ENCODE measurements at places on chromosomes 3 and 15.

GRCh38 chr15:29331071-29331470, 61.4 kb upstream of the NSMCE3 start:
- no peak for DNase-seq

GRCh38 chr3:11228041-11228440, 44.2 kb upstream of the ATG7 start:
- DNase-seq: no peak

- no peak for DNase-seq
Observed at GRCh38 chr3:101829437-101829830, 19.9 kb upstream of the NFKBIZ start.

DNA sequence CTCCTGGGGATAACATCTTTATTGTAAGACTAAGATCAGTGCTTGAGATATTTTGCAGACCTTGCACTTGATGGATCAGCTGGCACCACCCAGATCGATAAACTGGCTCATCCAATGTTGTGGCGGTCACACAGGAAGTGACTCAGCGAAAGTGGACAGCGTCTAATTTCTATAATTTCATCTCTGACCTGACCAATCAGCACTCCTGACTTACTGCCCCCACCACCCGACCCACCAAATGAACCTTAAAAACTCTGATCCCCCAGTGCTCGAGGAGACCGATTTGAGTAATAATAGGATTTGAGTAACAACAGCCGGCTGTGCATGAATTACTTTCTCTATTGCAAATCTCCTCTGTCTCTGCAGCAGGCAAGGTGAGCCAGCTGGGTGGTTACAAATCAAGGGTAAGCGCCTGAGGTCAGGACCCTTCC, 62.7 kb upstream of the RNU6-1 start:
- no peak for DNase-seq

DNA sequence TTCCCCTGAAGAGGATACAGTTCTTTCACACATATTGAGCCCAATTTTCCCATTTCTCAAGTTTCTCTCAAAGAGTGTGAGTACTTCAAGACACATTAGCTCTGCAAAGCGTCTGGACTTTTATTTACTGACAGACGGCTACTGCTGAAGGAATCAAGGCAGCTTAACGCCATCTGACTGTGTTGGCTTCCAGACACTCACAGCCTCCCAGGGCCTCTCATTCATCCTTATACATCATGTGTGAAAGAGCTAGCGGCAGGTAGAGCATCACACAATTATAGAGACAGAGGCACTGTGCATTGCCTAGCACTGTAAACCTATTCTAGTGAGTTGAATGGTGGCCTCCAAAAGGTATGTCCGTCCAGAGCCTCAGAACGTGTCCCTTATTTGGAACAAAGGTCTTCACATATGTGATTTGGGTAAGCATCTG, 284.1 kb upstream of the STT3B start:
- DNase-seq: no peak

GRCh38 chr3:158531334-158531733, 39.7 kb upstream of the MLF1 start:
- no peak for DNase-seq

DNA sequence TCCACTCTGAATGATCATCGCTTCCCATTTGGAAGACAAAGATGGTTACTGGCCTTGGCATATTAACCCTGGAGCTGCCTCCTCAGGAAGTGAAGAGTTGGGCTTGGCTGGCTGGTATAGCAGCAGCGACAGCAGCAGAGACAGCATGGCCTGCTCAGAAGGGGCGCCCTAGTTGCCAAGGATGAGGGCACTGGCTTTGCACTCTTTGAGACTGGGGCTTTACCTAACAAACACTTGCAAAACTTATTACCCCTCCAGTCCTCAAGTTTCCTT, 68.5 kb upstream of the RBP1 start:
- DNase-seq: no peak

DNA sequence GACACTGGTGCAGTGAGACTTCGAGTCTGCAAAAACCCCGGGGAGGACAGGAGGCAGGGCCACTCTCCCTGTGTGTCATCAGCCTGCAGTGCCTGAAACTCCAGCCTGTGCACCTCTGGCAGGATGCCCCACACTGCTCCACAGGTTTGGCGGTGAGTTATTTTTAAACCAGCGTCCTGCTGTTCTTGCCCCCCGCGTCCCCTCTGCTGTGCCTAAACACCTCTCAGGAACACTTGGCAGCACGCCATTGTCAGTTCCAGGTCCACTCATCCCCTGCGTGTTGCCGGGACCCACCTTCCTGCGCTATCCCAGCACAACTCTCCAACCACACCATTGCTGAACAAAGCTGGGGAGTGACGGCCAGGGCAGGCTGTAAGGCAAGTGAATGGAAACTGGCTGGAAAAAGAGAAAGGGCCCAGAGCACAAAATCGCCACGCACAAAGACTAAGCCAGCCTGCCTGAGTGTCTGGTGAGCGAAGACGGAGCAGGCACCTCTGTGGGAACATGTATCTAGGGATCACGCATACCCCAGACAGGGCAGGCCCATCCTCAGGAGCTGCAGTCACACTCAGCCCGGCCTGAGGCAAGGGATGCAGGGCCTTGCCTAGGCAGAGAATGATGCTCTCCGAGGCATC, 3.1 kb upstream of the PLA2G4F start:
- no peak for DNase-seq

- DNase-seq: no peak
Observed at GRCh38 chr15:36884518-36884875, 215.9 kb downstream of the MEIS2 start.

DNA sequence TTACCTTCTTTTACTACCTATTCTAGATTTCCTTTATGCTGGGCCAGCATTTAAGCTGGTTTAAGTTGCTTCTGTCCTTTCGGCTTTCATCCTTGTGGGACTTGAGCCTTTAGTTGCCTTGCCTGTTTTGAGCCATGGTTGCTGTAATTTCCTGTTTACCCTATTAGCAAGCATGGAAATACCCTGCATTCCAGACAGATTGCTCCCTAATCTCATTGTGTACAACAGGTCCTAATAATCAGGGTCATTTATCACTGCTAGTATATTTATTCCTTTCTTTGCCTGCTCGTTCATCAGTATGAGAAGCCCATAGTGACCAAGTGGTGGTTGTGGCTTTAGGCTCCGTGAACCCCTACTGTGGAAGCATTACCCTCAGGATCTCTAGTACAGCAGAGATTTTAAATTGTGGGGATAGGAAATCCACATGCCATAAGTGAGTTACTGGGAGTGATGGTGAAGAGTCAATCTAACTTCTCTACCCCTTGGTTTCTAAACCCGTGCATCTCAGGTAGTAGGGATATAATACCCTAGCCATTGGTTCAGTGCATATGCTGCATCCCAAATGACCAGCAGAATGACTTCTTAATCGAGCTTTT, 31.9 kb downstream of the NCK1 start:
- DNase-seq: peak; percentile 4

DNA sequence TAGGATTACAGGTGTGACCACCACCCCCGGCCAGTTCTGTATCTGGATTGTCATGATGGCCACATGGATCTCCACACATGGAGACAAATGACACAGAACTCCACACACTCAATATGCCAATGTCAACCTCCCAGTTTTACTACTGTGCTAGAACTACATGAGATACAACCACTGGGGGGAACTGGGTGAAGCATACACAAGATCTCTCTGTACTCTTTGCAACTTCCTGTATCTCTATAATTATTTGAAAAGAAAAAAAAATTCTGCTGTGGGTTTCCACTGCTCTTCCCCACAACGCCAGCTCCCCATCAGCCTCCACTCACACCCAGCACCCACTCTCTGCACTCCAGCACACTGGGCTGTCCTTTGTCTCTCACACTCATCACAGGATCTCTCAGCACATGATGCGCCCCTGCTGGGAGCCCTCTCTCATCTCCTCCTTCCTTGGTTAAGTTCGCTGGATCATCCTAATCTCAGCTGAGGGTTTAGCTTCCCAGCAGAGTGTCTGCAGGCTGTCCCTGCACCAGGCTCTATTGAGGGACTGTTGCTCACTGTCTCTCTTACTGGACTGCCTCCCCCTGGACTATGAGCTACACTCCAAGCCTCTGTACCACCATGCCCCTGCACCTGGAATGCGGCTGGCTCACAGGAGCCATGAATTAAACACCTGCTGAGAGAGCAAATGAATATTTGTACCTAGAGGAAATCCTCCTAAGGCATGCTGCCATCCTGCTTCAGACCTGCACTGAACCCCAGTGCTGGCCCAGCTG, 10.7 kb upstream of the RAB43 start:
- no peak for DNase-seq

GRCh38 chr15:72916897-72917296, 133.3 kb upstream of the ADPGK start:
- DNase-seq: no peak

DNA sequence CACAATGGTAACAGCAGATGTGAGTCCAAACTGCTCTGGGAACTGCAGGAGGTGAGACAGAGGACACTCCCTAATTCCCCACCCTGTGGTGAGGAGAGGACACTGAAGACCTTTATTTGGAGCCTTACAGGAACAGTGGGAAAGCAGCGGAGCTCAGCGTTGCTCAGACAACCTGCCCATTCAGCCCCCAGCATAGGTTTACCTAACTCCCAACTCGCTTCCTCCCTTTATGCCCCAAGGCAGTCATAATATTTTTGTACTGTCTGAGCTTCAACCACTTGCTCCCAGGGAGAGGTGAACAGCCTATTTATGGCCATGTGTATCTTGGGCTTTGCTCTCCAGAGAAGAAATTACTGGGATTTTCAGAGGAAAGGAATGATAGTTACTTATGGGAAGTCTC, 34.1 kb downstream of the SHC4 start:
- no peak for DNase-seq

GRCh38 chr3:197376020-197376419, 77.6 kb upstream of the DLG1 start:
- DNase-seq: no peak

DNA sequence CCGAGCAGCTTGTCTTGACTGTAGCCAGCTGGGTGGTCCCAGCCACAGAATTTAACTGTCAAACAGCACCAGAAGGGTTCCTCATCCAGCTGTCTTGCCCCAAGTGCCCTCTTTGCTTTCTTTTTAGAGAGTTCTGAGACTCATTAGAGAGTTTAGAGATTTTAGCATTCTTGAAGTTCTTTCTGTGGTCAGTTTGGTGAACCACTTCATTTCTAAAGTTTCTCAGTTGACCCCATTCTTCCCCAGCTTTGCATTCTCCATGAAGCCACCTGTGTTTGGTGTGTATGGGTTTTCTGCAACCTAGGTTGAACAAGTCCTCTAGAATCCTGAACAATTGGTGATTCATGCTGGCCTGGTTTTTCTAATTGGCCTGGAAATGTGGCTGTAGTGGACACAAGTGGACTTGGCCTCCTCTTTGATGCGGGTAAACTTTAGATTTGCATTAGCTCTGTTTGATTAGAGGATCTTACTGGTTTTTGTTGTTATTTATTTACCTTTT, 33.7 kb downstream of the FLNB start:
- no peak for DNase-seq

- DNase-seq: peak; percentile 68
Observed at GRCh38 chr3:195110647-195111318, 160.2 kb downstream of the XXYLT1 start.

- no peak for DNase-seq
Observed at GRCh38 chr3:34844323-34844620, 795.1 kb upstream of the ARPP21 start.

Measured in inflammatory macrophage treated with lipopolysaccharide for 4 hours (primary cell).